ENCODE measurements at places on chromosomes 2 and 18.

DNA sequence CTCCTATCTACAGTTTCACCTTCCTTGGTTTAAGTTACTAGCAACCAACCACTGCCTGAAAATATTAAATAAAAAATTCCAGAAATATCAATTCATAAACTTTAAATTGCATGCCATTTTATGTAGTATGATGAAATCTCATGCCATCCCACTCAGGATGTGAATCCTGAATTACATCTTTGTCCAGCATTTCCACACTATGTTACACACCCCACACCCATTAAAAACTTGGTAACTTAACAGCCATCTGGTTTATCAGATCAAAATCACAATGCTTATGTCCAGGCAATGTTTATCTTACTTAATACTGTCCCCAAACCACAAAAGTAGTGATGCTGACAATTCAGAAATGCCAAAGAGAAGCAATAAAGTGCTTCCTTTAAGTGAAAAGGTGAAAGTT, 21.6 kb downstream of the CUL3 start:
- no peak for DNase-seq

DNA sequence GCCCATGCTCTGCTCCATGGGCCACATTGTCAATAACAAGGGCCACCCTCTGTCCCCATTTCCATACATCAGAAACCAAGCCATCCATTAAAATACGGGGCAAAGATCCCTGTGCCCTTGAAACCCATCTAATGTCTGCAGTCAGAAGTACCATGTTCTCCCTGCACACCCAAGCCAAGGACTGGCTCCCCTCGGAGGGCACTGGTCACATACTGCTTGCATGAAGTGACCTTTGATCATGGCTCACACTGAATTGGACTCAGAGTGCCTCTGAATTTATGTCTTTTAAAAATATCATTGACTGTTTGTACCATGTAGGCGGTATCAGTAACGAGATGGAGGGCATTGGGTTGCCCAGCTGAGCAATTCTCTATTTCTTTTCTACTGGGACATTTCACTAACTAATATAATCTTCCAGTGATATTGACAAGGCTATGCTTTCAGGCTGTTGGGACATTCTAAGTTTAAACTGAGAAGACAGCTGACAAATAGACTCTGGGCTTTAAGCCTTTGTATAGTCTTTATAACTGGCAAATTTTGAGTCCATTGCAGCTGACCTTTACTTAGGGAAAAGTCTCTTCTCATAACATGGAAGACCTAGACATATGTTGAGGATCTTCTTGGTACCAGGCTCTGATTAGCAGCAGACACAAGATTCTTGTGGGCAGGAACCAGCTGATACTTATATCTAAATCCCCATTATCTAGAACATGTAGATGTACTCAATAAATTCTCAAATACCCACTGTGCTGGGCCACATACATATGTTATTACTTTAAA, 214.3 kb downstream of the MYCN start:
- DNase-seq: no peak

DNA sequence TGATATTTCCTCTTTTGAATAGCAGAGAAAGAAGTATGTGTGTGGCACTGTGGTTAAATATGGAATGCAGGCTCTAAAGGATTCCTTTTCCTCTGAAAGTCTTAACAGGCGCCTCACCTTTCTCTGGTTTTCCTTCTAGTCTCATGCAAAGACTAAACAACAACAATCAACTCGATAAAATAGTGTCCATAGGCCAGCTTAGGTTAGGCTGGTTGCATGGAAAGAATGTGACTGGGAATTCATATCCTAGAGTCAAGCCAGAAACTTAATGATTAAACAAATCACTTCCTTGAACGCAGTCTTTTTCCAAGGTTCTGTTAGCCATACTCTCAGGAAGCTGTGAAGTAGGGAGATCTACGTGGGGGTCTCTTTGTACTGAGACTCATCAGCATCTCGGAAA, 800.8 kb upstream of the ID2 start:
- DNase-seq: no peak

GRCh38 chr18:23377669-23378301, 75.3 kb upstream of the RIOK3 start:
- DNase-seq: no peak
